ENCODE measurements at places on chromosomes 6 and 20. TPM values are rescaled to one million over a fixed set of nuclear protein-coding genes. Genes with fewer than 3 reads are reported as not detected.

DNA sequence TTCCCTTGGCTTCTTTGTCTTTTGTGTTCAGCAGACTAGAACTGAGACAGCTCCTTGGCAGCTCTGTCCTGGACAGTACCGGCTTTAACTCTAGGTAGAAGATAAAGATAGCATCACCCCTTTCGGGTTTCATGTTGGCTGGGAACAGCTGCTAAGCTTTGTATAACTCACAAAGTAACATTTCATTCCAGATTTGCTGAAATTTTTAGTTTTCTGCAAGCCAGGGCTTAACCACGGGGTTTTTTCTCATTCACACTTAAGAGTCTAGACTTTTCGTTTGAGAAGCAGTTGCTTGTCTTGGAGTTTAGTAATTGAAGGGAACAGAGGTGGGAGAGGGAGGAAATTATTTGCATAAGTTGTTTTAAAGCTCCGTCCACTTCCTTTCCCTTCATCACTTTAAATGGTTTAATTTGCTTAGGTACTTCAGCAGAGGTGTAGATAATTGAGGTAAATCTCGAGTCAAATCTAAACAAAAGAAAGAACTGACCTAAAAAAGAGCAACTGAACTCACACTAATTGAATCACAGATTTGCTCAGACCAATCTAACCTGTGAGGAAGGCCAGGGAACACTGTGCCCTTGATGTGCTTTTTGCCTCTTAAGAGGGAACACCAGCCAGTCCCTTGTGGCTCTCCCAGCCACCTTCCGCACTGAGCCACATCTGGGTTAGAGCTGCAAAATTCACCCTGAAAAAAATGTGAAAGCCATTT lies 48.3 kb downstream of the RREB1 start:
- no peak for DNase-seq

- DNase-seq = no peak
Measured at GRCh38 chr6:53718597-53719460, 53.3 kb upstream of the KLHL31 start.

DNA sequence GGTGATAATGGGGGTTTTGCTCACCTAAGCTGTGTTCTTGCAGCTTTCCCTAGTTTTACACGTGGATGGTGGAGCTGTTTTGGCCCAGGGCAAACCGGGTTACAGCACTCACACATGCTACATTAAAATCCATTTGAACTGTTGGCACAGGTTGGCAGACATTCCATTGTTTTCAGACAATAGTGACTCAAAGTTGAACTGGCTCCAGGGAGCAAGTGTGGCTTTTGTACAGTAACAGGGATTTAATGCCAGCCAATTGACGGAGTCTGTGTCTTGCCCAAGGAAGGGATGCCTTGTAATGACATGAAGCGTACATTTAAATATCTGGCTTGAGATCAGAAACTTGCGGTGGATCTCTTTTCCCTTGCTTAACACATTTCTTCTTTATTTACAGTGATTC lies 183.1 kb downstream of the DTNBP1 start:
- DNase-seq = no peak

- DNase-seq = no peak
Measured at GRCh38 chr20:58229198-58229798, 845 bp upstream of the ANKRD60 start.

GRCh38 chr6:96246563-96246962 lies 230.8 kb downstream of the FUT9 start:
- DNase-seq = no peak

DNA sequence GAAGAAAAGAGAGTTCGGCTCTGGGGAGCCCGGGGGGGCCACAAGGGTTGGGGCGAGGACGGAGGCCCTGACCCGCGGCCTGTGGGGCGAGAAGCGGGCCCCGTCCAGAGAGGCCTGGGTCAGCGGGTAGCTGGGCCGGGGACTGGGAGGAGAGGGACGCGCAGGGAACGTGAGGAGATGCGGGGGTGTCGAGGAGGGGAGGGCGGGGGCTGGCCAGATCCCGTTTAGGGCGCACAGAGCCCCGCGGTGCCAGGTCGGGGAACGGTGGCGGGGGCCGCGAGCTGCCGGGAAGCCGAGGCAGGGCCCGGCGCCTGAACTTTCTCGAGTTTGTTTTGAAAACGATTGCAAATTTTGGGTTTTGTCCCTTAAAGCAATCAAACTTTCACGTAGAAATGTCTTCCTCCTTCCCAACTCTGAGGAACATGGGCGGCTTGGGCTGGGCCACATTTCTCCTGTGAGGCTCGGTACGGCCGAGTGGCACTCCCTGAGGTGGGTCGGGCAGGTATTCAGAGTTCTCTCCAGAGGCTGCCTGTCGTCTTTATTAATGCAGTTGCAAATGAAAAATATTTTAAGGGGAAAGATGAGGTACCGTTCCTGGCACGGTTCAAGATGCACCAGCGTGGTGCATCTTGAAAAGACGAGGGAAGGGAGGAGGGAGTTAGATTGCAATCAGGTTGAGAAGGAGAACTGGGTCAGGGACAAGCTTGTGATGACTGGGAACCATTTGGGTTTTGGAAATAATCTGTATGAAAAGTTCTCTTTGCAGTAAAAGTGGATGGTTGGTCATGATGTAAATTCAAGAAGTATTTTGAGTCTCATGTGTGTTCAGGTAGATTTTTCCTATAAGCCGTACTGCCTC lies 972 bp downstream of the RNF8 start:
- DNase-seq = peak; percentile 64

DNA sequence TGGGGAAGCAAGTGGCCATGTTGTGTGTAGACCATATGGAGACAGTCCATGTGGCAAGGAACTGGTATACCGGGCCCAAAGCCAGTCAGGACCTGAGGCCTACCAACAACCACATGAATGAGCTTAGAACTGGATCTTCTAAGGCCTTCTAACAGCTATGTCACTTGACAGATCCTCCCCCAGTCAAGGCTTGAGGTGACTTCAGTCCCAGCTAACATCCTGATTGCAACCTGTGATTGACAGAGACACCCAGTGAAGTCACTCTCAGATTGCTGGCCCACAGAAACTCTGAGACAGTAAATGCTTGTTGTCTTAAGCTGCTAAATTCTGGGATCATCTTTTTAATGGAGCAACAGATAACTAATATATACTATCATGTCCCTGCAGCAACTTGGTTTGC lies 32.9 kb downstream of the AHI1 start:
- DNase-seq = no peak

GRCh38 chr20:62786157-62786556 lies 10.1 kb upstream of the MRGBP start:
- DNase-seq = no peak

- no peak for DNase-seq
Measured at GRCh38 chr20:40754339-40754943, 65.4 kb upstream of the MAFB start.

- no peak for DNase-seq
Measured at GRCh38 chr6:133301835-133302234, 60.7 kb downstream of the EYA4 start.

- DNase-seq = no peak
Measured at GRCh38 chr20:50356962-50357782, 153.0 kb upstream of the PTPN1 start.

- DNase-seq = no peak
Measured at GRCh38 chr6:16901782-16902181, 140.5 kb upstream of the ATXN1 start.

DNA sequence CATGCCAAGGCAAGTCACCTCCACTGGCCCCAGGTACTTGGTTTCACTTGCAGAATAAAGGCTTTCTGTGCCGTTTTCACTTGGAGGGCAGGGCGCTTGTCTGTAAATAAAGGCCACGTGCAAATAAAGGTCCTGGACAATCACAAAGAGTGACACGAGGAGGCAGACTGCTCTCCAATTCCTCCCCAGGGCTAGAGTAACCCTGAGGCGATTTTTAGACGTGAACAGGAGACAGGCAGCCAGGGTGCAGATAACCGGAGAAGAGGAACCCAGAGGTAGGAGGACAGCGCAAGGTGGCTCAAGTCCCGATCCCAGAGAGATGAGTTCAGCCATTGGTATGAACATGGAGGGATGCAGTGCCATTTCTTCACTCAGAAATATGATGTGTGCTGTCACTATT lies 327.4 kb downstream of the KIF16B start:
- DNase-seq = no peak

GRCh38 chr20:23155141-23155590 lies 69.0 kb upstream of the CD93 start:
- DNase-seq = no peak

DNA sequence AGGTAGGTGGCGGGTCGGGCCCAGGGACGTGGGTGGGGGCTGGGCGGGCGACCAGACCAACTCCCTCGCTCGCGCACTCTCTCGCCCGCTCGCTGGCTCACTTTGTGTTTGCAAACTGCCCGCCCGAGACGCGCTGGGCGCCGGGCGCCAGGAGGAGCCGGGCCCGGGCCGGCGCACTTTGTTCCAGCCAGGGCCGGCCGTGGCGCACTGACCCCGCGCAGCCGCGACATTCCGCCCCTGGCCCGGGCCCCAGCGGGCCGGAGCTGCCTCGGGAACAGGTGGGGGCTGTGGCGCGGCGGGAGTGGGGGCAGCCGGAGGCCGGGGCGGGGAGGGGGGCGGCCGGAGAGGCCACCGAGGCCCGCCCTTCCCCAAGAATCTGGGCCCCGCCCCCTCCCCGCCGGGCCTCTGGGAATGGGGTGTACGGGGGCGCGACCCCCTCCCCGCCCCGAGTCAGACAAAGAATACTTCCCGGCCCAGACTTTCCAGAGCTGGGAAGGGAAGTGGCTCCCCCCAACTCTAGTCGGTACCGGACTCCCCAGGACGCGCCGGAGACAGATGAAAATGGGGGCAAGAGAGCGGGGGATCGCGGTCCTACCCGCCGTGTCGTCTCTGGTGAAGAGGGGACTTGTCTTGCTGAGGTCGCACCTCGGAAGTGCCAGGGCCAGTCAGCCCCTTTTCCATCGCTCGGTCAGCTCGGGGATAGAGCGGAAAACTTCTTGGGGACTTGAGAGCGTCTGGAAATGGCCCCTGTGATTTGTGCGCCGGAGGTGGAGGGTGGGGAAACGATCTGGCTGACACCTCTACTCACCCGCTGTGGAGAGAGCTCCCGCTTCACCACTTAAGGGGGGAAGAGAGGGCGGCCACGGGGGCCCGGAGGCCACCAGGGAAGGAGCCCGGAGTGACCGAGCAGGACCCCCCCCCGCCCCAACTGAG lies 951 bp downstream of the FOXP4 start:
- peak; percentile 55 for DNase-seq

GRCh38 chr6:142860498-142860897 lies 84.5 kb downstream of the HIVEP2 start:
- DNase-seq = no peak

DNA sequence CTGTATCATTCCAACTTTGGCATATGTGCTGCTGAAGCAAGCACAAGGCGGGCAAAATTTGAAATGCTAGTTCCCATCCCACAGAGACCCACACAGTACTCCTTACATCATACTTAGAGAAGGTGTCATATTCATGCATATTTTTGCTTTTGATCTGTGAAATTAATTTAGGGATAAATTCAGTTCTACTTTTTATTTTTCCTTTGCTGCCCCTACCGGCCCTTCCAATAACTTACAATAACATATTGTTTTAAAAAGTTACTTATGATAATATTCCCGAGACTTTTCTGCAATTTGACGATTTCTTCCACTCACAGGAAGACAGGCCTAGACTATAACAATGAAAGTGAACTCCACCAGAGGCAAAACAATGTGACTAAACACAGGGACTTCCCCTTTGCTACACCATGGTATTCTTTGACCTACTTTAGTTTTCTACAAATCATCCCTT lies 35.0 kb downstream of the SESN1 start:
- no peak for DNase-seq

GRCh38 chr6:26187981-26188635 lies 100.9 kb downstream of the HFE start:
- DNase-seq = no peak

DNA sequence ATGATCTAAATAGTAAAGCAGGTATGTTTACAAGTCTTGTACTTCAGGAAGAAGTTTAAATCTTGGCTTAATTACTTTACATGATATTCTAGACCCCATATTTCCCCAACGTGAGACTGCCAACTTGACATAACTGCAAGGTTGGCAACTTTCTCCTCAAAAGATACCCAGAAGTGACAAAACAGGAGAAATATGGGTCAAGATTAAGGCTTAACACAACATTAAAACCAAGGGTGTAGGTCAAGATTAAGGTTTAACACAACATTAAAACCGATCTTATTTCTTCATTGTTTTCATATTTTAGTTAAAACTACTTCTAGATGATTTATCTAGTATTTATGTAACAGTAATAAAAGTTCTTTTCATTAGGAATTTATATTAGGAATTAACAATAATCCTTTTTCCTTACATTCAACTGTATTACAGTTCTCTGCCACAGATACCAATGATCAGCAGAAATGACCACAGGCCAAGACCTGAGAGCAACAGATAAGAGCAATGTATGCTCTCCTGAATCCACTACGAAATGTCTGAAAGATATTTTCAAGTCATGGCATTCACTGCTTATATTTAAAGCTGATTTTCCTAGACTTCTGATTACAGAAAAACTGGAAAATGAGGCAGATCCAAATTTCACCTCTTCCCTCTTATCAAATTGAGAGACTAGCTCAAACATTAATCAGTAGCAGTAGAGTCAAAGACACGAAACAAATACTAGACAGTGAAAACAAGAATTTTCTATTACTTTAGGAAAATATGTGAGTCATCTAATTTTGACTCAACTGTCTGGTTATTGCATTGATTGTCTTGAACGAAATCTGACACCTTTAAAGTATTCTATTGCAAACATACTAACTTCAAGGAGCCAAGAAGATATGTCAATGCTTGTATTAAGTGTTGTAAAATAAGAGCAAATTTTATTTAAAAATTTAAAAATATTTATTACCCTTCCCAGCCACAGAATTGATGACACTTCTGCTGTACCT lies 72.3 kb downstream of the RNGTT start:
- no peak for DNase-seq

DNA sequence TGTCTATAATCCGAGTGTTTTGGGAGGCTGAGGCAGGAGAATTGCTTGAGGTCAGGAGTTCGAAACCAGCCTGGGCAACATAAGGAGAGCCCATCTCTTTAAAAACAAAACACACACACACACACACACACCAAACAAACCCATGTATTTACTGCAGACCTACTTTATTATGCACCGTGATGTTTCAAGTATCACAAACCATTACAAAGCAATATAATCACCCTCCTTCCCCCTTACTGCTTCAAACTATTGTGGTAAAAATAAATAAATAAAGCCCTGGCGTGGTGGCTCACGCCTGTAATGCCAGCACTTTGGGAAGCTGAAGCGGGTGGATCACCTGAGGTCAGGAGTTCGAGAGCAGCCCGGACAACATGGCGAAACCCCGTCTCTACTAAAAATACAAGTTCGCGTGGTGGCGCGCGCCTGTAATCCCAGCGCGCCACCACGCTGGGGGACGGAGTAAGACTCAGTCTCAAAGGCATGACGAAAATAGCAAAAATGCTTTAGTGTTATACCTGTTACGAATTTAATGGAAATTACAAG lies 1.5 kb downstream of the TBCC start:
- DNase-seq = no peak

- no peak for DNase-seq
Measured at GRCh38 chr6:104580452-104580851, 279.3 kb downstream of the HACE1 start.

The PNLDC1 gene
- 0.23 TPM for total RNA-seq

The TAGAP gene
- total RNA-seq = 1.4 TPM

The BMP6 gene
- 11.2 TPM for total RNA-seq

The HDAC2 gene
- 80.5 TPM for total RNA-seq

The C20orf141 gene
- not detected for total RNA-seq

The GABBR1 gene
- total RNA-seq = 59.7 TPM

The LAMA2 gene
- 145 TPM for total RNA-seq

The DACT2 gene
- total RNA-seq = not detected

The VSTM2L gene
- 0.36 TPM for total RNA-seq

The CCN5 gene
- 48.2 TPM for total RNA-seq

The ZNF831 gene
- total RNA-seq = 0.10 TPM

The TUBB1 gene
- not detected for total RNA-seq

The GPR6 gene
- not detected for total RNA-seq

The CLIC5 gene
- 0.86 TPM for total RNA-seq
